ENCODE measurements at places on chromosomes 12 and 14.

- no peak for DNase-seq
Observed at GRCh38 chr14:58836303-58836974, 198.7 kb downstream of the DACT1 start.

DNA sequence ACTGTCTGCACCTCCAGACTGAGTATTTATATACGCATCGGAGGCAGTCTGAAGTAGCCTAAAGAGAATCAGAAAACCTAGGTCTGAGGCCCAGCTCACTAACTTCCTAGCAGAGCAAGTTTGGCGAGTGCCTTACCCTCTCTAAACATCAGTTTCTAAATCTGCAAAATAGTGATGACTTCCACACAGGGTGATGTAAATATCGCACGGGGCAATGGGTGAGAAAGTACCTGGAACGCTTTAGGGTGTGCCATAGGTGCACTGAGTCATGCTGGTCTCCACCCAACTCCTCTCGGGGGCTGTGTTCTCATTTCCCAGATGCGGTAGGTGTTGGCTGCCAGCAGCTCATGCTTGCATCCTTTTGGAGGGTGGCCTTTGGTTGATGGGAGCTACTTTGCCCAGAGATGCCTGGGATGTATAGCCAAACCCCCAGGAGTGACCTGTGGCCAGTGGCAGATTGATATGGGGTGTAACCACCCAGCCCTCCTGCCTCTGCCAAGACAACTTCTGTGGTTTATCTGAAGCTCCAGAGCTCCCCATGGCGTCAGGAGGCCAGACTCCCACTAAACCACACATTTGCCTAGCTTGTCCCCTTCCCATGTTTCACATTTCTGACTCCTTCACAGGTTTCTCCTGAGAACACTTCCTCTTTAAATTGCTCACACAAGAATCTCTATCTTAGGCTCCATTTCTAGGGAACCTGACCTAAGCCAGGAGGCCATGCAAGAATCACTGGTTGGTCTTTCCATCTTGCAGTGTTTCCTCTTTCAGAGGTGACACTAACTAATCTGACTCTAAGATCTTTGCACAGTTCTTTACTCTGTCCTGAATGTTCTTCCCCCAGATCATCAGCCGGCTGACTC lies 62.0 kb upstream of the TUNAR start:
- no peak for DNase-seq

- no peak for DNase-seq
Observed at GRCh38 chr12:30942486-30942885, 15.9 kb downstream of the TSPAN11 start.

DNA sequence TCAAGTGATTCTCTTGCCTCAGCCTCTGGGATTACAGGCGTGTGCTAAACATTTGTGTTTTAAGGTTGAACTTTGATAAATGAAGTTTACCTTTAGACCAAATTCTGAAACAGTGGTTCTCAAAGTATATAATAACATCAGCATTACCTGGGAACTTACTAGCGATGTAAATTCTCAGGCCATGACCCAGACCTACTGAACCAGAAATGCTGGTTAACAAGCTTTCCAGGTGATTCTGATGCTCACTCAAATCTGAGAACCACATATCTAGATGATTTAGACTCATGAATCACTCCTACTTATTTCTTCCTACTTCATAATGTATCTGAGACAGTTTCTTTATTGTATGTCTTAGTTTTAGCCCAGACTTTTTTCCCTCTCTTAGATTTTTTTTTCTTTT lies 43.6 kb downstream of the RAD51B start:
- no peak for DNase-seq

- DNase-seq, result no peak
Observed at GRCh38 chr14:98906123-98906995, 365.6 kb downstream of the BCL11B start.

GRCh38 chr12:119157978-119158377 lies 20.8 kb upstream of the HSPB8 start:
- no peak for DNase-seq

DNA sequence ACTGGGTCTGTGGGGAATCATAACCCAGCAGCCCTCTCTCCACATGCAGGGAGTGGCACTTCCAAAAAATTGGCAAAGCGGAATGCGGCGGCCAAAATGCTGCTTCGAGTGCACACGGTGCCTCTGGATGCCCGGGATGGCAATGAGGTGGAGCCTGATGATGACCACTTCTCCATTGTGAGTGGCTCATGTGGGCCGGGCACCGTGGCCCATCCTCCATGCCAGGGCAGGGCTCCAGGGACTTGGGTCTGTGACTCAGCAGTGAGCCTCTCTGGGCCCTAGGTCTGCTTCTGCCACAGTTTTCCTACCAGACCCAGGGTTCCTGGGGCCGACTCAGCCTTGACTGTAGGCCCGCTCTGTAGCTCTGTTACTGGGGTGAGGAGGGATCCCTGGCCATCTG lies 2.2 kb downstream of the NPFF start:
- no peak for DNase-seq

DNA sequence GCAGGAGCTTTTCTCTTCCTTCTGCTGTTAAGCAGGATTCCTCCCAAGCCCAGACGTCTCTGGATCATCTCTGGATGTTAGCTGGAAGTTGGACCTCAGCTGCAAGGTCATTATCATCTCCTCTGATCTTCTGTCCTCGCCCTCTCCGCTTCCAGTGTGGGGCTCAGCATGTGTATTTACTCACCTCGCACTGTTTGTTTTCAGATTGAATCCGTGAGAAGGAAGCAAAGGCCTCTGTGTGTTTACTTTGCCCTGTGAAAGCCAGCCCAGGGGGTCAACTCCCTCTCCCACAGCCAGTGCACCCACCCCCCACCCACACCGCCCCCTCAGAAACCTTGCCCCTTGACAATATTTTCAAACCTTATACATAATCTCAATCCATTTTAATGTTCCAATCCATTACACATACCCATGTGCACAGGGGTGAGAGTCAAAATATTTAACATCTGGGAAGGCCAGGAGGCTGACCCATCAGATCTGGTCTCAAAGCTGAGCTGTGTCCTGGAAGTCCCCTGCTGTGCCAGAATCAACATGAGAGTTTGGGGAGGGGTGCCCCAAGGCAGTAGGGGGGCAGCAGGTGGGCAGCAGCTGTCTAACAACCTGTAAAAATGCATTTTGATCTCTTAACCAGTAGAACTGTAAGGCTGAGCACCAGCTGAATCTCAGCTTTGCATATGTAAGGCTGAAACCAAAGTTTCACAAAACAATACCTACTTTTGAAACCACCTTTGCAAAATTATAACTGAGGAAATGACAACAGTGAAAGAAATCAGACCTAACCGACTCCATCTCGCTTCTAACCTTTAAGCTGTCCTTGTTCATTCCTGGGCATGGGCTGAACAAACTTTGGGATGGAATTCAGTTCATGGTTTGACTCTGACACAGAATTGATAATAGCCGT lies 157.9 kb downstream of the ZNF664 start:
- DNase-seq, result no peak

DNA sequence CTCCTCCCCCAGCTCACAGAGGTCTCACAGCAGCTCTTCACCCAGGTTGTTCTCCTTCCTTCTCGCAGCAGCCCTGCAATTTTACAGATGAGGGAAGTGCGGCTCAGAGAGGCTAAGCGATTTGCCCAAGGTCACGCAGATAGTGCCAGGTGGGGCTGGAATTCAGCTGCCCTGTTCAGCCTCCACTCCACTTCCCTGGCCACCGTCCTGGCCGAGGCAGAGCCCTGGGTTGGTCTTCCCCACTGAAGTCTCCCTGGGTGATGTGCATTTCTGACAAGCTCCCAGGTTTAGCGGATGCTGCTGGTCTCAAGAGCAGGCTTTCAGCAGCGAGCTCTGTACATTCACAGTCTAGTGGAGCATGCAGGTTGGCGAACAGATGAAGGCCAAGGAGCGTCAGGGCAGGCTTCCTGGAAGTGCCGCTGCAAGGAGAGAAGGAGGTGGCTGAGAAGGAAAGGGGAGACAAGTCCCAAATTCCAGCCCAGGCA lies 28.9 kb upstream of the EML1 start:
- DNase-seq, result no peak

- DNase-seq, result no peak
Observed at GRCh38 chr12:84492351-84492883, 420.2 kb downstream of the SLC6A15 start.
